ENCODE measurements at places on chromosomes 1 and 21.

DNA sequence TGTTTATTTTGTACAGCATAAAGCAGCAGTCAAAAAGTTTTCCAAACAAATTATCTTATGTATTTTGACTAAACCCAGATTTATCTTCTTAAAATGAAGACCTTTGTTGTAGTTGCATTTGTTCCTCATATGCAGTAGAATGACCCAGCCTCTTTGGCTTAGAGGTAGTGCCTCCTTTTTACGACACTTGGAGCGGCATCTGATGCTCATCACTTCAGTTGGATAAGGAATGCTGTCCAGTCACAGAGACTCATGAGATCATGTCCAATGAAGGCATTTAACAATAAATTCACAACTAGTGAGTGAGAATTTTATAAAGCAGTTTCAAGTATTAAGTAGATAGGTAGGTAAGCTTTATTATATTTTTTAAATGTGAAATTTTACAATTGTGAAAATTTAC lies 35.2 kb downstream of the PTPRC start:
- DNase-seq = no peak

DNA sequence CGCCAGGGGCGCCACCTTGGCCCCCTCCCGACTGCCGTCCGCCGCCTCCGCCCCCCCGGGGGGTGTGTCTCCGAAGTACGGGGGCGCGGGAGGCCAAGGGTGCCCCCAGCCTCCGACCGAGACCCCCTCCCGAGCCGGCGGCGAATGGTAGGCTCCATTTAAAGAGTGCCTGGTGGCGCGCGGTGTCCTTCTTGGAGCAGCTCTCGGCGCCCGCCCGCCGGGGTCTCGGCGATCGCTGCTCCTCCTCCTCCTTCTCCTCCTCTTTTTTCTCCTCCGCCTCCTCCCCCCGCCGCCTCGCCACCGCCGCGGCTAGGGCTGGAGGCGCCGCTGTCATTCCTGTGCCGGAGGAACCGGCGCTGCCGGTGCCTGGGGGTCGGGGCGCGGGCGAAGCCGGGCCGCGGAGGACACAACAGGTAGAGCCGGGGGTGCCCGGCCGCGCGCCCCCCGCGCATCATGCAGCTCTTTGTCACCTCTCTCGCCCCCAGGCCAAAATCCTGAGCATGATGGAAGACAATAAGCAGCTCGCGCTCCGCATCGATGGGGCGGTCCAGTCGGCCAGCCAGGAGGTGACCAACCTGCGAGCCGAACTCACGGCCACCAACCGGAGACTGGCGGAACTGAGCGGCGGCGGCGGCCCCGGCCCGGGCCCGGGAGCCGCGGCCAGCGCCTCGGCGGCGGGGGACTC lies at the start of gene KAZN:
KAZN (plus strand) TSS at position 188 of the 685 bp plus-strand sequence.
- no peak for DNase-seq

DNA sequence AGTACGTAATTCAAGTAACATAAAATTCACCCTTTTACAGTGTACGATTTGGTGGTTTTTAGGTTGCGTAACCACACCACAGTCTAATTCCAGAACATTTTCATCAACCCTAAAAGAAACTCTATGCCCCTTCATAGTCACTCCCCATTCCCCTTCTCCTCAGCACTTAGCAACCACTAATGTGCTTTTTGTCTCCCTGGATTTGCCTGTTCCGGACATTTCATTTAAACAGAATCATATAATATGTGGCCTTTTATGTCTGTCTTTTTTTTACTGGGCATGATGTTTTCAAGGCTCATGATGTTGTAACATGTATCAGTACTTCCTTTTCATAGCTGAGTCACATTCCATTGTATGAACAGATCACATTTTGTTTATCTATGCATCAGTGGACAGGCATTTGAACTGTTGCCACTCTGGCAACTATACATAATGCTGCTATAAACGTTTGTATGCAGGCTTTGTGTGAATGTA lies 20.8 kb downstream of the OBSCN start:
- DNase-seq = no peak

GRCh38 chr1:220824031-220824989 lies 37.6 kb downstream of the MTARC1 start:
- no peak for DNase-seq

- no peak for DNase-seq
Observed at GRCh38 chr1:35931446-35932157, 697 bp downstream of the AGO3 start.

DNA sequence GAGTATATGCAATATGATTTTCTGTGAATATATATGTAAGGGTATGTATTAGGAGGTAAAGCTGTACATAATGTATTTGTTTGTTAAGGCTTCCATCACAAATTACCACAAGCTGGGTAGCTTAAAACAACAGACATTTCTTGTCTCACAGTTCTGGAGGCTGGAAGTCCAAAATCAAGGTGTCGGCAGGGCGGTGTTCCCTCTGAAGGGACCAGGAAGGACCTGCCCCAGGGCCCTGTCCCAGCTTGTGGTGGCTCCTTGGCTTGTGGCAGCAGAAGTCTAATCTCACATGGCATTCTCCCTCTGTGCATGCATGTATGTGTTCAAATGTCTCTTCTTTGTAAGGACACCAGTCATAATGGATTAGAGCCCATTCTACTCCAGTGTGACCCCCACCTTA lies 17.1 kb downstream of the TRIM67 start:
- DNase-seq = no peak

GRCh38 chr1:203751051-203751450 lies 13.9 kb upstream of the LAX1 start:
- DNase-seq = no peak

DNA sequence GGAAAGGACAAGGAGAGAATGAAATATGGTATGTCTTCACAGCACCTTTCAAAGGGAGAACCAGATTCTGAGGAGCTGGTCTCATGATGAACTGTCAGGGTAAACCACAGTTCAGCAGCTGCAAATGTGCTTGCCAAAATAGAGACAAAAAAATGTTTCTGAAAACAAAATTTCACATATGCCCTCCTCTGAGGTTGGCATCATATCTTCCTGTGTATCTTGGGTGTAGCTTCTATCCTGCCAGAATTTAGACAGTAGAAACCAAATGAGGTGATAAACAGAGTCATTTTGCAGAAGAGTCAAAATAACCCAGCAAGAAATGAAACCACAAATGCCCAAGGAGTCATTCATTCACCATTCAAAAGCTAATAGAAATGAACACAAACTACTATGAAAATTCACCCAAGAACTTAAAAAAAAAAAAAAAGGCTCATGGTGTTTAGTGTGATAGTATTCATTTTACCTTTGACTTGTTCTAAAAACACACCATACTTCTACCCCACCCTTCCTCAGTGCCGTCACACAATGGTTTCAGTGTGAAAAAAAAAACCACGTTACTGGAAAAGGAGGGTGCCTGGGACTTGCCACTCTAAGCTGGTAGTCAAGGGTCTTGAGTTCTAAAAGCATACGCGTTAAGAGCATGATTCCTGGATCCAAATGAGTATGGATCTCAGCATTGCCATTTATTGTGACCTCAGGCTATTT lies 18.5 kb downstream of the SELL start:
- no peak for DNase-seq

DNA sequence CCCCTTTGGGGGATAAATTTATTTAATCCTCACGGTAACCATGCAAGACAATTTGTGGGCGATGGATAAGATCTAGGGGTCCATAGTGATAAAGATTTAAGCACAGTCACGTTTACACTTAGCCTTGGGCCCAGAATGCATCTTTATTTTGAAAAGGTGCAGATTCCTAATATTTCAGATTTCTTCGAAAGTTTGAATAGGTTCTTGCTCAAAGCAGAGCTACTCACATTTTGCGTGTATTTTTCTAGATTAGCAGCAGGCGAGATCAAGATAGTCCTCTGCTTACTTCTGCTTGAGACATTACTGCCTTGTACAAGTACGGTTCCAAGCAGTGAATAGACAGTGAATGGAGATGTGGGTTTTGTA lies 647 bp downstream of the TSEN15 start:
- no peak for DNase-seq
